ENCODE measurements at places on chromosomes 2 and 18. TPM values are rescaled to one million over a fixed set of nuclear protein-coding genes. Genes with fewer than 3 reads are reported as not detected.

DNA sequence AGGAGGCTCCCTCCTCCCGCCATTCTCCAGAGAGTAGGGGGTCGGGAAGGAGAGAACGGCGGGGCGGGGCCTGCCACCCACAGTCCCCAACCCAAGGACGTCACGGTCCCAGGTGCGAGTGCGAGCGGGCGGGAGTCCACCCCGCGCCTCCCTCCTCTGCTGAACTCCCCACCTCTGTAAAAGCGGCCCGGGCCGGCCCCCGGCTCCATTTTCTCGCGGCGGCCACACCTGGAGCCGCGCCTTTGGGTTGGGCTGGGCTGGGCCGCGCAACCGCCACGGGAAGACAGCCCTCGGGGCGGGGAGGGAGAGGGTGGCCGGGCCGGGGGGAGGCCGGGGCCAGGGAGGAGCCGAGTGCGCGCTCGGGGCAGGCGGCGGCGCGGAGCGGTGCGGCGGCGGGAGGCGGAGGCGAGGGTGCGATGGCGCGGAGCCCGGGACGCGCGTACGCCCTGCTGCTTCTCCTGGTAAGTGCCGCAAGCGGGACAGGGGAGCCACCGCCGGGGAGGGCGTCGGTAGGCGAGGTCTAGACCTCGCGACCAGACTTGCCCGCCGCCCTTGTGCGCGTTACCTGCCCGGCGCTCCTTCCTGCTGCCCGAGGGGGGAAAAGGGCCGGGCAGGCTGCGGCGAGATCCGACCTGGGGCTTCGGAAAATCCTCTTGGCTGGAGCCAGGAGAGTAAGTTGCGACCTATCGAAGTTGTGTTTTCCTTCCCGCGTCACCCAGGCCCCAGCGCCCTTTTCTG lies at the start of gene DSG2:
Gene DSG2, plus strand, starts transcription at position 342 of the 738 bp plus-strand sequence. Its CDS starts 75 bp downstream, at position 417.
- peak; percentile 69 for DNase-seq

DNA sequence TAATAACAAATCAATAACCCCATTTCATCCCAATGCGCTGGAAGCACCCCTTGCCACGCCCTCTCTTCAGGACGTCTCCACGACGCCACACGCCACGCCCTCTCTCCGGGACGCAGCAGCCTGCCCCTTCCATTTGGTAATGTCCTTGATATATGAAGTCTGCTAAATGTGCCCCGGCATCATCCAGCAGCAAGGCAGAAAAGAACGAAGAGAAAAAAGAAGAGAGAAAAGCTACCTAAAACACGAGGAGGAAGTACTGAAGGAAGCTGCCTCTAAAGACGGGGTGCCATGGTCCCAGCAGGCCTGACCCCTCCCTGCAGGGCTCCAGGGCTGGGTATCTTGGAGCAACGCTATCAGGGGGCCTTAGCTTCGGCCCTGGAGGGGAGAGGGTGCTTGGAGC lies 41.8 kb downstream of the CNGA3 start:
- DNase-seq, result no peak

The SLC5A7 gene
- polyA plus RNA-seq, result 0.09 TPM

The DUSP2 gene
- polyA plus RNA-seq, result 1.2 TPM

The CYP27C1 gene
- 9.0 TPM for polyA plus RNA-seq

The ANKRD30B gene
- polyA plus RNA-seq, result 0.06 TPM

All from right lung (tissue), 10 donors.